ENCODE measurements at places on chromosomes 3 and 15.

DNA sequence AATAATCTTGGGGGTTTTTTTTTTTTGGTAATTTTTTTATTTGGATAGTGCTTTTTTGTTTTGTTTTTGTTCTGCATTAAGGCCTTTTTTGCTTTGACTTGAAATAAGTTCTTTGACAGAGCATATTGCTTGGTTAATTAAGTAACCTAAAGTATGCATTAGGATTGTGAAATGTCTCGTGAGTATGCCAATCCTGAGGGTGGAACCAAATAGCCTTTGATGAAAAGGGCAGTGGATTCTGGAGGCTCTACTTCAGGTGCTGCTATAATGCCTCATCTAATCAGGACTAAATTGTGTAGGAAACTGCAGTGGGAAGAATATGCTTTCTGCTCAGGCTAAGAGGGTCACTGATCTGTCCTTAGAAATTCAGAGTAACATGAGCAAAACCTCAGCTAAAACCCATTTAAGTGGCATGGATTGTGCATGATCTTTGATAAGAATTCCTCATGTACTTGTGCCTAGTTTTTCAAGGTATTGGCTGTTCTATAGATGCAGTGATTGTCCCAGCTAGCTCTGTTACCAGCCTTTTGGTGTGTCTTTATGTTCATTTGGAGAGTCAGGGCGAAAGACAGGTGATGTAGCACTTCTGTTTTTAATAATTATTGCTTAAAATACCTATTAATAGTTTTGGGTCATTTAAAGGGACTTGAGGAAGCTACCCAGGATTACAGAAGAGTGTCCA lies 15.4 kb downstream of the CDV3 start:
- no peak for DNase-seq

GRCh38 chr3:87044846-87045245 lies 53.9 kb upstream of the VGLL3 start:
- DNase-seq: no peak

GRCh38 chr15:31277335-31278060 lies 49.1 kb upstream of the KLF13 start:
- DNase-seq: no peak

GRCh38 chr15:70547846-70548487 lies 215.4 kb downstream of the UACA start:
- no peak for DNase-seq

DNA sequence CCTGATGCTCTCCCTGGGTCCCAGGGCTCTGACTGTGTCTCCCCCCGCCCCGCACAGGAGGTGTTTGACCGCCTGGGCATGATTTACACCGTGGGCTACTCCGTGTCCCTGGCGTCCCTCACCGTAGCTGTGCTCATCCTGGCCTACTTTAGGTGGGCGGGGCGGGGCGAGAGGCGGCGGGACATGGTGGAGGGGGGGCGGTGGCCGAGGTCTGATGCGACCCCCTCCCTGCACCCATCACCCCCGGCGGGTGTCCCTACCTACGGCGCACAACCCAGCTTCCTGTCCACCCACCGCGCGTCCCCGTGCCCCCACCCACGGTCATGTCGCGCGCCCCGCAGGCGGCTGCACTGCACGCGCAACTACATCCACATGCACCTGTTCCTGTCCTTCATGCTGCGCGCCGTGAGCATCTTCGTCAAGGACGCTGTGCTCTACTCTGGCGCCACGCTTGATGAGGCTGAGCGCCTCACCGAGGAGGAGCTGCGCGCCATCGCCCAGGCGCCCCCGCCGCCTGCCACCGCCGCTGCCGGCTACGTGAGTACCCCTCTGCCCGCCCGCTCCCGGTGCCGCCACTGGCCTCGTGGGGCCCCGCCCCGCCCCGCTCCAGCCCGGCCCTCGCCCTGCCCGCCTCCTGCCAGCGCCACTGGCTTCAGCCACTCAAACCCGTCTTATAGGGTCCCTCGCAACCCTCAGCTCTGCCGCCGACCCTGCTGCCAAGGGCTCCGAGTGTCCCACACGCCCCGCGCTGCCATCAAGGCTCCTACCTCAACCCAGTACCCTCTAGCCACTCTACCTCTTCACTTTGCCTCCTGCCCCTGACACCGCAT lies 21.0 kb downstream of the PTH1R start:
- no peak for DNase-seq

- DNase-seq: no peak
These were observed 67.3 kb downstream of the UBE2E2 start for GRCh38 chr3:23270423-23270822.

- DNase-seq: no peak
These were observed 15.1 kb downstream of the ACVR2B start for GRCh38 chr3:38468765-38469164.

DNA sequence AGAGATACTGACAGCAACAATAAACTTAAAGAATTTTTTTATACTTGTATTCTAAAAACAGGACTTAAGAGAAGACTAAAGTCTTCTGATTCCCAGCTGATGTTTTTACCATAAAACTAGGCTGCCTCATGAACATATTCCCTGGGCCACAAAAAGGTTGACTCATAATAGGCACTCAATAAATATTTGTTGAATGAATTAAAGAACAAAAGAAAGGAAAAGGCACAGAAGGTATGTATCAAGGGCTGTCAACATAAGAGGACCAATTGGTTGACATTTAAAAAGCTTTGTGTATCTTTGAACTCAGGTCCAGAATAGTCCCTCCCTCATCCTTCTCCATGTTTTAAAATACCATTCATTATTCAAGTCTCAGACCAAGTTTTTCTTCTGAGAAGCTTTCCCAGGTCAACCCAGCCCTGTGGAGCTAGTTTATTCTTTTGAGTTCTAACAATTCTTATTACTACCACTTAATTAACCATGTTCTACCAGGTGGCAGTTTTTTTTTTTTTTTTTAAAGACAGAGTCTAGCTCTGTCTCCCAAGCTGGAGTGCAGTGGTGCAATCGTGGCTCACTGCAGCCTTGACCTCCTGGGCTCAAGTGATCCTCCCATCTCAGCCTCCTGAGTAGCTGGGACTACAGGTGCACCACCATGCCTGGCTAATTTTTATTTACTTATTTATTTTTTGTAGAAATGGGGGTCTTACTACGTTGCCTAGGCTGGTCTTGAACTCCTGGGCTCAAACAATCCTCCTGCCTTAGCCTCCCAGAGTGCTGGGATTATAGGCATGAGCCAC lies 17.5 kb upstream of the ARHGEF3 start:
- DNase-seq: no peak

DNA sequence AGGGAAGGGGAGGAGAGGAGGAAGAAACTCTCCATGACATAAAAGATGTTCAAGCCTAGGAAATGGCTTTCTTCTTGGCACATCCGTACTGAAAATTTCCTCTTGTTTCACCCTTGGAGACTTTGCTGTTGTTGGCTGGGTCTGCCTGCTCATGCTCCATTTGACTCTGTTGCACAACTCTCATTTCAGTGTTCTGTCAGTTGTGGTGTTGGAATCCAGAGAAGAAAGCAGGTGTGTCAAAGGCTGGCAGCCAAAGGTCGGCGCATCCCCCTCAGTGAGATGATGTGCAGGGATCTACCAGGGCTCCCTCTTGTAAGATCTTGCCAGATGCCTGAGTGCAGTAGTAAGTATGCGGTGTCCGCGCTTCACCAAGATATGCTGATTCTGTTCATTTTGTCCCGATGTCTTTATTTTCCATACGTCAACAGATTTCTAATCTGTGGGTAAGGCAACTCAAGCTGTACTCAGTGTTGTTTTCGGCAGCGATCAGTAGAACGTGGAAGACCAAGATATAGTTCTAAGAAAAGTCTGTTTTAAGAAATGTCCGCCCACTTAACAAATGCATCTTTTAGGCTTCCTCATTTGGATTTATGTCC lies 265.2 kb upstream of the GOLGA6L4 start:
- DNase-seq: no peak

DNA sequence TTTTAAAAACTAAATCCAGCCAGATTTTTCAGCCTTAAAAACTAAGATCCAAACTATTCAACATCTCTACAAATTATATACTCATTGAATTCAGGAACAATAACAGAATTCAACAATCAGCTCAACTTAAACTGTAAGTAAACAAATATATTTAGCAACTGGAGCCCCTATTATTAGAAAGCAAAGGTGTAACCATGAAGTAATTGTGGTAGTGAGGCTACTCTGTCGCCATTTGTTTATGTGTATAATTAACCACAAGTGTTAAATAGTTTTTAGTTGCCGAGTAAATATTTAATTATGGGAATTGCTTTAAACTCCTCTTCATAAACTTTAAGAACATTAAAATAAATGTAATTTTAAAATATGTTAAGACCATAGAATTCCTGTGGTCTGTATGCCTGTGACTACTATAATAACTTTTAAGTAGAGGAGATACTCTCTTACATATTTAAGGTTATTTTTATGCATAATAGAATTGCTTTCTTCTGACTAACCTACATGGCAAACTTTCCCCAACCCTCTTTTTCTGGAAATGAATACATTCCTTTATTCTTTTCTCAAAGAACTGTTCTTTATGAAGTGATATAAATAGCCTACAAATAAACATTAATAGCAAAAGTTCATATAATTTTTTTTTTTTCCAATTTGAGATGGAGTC lies 51.2 kb downstream of the MFN1 start:
- DNase-seq: no peak

DNA sequence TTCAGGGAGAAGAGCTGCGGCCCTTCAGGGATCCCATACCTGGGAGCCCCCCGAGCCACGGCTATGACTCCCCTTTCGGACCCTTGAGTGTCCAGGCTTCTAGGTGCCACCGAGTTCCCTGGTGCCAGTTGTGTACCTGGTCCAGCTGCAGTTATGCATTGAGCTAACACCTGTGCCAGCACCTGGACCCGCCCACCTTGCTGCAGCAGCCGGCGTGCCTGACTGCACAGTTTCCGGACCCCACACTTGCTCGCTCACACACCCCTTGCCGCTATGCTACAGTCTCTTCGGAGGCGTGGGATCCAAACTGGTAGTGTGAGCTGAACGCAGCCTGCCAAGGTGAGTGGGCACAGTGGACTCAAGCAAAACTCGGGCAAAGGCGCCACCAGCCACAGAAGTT lies 284.5 kb upstream of the ROBO1 start:
- no peak for DNase-seq

GRCh38 chr3:125433611-125434041 lies 58.5 kb upstream of the ZNF148 start:
- no peak for DNase-seq

- no peak for DNase-seq
These were observed 70.5 kb downstream of the CHD2 start for GRCh38 chr15:92970656-92971055.

DNA sequence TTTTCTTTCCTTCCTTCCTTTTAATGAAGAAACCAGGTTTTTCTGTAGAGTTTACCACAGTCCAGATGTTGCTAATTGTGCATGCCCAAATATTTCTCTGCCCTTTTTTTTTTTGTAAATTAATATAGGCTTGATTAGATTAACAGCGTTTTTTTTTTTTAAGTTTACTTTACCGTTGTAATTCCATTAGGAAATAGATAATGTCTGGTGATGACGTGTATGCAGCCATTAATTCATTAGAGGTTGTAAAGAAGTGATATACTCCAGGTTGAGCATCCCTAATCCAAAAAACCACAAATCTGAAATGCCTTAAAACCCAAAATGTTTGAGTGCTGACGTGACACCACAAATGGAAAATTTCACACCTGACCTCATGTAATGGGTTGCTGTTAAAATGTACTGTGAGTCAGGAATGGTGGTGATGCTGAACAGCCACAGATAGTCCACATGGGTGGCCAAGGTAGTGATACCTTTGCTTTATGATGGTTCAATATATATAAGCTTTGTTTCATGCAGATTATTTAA lies 43.2 kb downstream of the KNL1 start:
- DNase-seq: no peak

DNA sequence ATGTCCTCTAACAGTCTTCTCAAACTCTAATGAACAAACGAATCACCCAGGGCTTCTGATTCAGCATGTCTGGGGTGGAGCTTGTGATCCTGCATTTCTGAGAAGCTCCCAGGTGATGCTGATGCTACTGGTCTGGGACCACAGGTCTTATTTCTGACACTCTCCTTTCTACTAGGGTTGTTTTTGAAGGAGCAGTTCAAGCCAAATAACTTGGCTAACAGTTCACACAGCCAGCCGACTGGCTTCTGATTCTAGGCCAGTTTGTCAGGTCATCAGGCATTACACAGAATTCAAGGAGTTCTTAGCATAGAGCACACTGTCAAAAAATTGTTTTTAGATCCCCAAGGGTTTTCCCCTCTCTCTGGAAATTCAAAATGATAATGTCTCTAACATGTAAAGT lies 100.7 kb downstream of the TIGIT start:
- no peak for DNase-seq

DNA sequence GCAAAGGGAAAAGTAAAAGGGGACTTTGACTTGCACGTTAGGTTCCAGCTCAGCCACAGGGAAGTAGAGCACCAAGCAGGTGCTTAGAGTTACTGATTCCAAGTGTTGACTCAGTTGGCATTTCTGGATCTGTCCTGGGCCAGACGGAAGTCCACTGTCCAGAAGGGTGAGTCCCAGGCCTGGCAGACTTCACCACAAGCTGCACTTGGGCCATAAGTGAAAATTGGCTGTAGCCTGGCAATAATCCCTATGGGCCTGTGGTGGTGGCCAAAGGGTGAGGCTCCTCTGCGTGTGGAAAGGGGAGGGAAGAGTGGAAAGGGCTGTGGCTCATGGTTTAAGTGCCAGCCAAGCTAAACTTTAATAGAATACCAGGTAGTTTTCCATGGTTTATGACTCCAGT lies 121.5 kb downstream of the DTWD1 start:
- DNase-seq: no peak

DNA sequence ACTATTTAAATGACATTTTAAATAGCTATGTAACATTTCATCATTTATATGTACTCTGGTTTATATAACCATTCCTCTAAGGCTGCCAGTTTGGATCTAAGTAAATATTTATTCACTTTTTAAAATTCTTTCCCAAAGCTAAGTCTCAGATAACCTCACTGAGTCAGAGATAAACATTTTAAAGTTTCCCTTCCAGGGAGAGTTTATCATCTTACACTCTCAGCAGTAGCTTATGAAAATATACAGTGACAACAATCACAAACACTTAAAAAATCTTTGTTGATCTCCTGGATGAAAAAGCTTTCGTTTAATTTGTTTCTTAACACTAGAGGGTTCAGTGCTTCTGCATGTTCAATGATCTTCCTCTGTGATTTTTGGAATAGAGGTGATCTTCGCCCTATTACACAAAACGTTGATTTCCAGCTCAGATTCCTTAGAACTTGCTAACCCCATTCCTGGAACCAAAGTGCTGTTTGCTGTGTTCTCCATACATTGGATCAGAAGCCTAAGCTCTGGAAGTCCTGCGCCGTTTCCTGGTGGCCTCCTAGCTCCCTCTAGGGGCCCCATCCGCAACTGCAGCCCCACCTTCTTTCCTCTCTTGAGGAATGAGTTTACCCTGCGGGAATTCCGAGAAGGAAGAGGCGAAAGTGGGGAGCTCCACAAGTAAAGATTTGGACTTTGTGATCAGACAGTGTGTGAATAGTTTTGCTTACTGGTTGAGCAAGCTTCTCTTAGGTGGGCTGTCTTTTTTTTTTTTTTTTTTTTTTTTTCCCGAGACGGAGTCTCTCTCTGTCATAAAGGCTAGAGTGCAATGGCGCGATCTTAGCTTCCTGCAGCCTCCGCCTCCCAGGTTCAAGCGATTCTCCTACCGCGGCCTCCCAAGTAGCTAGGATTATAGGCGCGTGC lies 29.3 kb upstream of the SACM1L start:
- peak; percentile 27 for DNase-seq
